CD4-positive, alpha-beta T cell (primary cell): ENCODE measurements at places on chromosomes 2 and 18. TPM values are rescaled to one million over a fixed set of nuclear protein-coding genes. Genes with fewer than 3 reads are reported as not detected.

TUBB6 gene
- 0.98 TPM for total RNA-seq

MYCN gene
- total RNA-seq = not detected

CFAP65 gene
- not detected for total RNA-seq

GAL3ST2 gene
- total RNA-seq = 1.9 TPM

GRCh38 chr2:67240507-67240906 is 156.6 kb upstream of the ETAA1 start:
- DNase-seq = no peak

- no peak for DNase-seq
These were observed 11.7 kb upstream of the FHL2 start for GRCh38 chr2:105410554-105410953.

DNA sequence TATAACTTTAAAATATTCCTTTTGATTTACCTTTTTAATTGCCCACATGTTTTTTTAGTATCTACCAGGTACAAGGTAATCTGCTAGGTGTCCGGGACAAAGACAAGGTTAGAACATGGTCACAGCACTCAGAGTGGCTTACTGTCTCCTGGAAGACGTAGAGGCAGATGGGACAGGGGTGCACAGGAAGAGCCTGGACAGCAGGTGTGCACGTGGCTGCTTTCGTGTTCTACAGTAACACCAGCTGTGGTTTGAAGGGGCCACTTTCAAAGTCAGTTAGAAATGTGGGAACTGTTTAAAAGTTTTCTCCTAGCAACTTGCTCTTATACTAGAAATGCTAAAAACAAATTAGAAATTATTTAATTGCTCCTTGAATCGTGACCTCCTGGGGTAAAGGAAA is 102.9 kb upstream of the ALPP start:
- DNase-seq = no peak

DNA sequence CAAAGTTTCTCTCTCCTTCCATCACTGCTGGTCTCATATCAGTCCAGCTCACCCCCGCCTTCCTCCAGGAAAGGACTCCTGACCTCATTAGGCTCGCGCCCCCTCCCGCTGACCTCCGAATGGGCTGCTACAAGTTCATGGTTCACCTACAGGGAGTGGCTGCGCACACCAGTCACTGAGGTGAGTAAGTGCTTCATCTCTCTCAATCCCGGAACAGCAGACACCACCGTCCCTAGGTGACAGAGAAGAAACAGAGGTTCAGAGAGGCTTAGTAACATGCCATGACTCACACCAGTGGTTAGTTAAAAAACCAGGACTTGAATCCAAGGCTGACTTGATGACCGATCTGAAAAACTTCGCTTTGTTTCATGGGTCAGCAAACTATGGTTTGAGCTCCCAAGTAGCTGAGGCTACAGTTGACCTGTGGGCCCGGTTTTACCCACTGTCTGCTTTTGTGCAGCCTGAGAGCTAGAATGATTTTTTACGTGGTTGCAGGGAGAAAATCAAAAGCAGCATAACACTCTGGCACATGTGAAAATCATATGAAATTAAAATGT is 42.0 kb downstream of the ZFP36L2 start:
- DNase-seq = peak; percentile 72

DNA sequence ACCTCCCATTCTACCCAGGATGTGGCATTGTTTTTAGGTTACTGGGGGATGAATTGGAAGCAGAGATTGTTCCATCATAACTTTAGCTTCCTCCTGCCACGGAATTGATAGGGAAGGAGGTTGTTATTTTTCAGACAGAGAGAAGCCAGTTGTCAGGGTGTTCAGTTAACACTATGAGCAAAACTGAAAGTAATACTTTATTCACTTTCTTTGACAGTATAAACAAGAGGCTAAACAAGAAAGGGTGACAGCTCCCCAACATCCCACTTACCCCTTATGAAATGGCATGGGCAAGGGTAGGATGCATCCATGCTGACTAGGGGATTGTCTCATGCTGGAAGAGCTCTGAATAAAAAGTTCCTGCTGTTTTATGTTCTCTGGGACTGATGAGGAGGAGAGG is 36.4 kb upstream of the GAREM1 start:
- DNase-seq = no peak
